ENCODE measurements at places on chromosomes 4 and X.

DNA sequence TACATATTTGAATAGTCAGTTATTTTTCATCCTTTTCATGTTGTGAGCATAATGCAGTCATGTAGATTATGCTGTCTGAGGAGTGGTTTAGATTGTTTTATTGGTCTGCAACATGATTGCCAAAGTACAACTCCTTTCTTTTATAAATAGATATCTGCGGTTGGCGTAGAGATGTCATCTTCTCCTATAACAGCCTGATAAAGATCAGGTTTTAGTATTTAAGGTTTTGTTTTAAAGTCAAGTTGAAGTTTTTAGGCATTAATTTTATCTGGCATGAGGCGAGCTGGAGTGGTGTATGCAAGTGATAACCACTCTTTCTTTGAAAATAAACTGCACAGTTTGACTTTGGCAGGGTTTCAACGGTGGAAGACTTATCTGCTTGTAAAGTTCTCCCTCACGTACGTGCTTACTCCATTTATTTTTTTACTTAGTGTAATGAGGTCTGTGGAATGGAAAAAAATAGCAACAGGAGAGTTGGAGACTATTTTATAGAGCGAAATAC is 126.3 kb downstream of the FBXO8 start:
- no peak for DNase-seq

- DNase-seq: no peak
Measured at GRCh38 chr4:142933207-142933606, 87.1 kb upstream of the INPP4B start.

GRCh38 chr4:150280081-150280895 is 202.0 kb downstream of the DCLK2 start:
- peak; percentile 95 for DNase-seq

DNA sequence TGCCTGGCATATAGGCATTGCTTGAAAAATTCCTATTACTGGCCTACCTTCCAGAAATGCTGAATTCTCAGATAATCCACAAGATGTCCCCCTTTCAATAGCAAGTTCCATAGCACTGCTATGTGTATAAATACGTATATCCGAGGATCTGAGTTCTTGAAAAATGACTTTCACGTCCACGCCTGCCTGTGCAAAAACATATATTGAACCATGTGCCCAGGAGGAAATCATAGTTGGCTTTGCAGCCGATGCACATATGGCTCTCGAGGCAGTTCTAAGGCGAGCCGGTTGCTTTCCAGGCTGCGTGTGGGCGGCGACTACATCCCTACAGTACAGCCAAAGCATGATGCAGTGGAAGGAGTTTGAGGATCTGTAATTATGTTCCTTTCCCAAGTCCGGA is 55.4 kb upstream of the ESX1 start:
- DNase-seq: peak; percentile 35

DNA sequence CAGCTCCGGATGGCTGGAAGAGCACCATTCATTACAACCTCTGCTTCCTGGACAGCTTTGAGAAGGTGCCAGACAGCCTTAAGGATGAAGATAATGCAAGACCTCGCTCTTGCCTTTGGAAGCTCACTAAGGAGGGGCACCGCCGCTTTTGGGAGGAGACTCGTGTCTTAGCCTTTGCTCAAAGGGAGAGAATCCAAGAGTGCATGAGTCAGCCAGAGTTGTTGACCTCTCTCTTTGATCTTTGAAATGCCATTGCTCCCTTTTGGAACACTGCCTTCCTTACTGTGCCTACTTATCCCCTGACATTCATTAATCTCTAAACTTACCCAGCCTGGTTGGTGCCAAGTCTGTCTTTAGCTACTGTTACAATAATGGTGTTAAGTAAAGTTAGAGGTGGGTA is 1.2 kb downstream of the FOXR2 start:
- no peak for DNase-seq

GRCh38 chrX:50638123-50638522 is 167.5 kb upstream of the DGKK start:
- peak; percentile 0 for DNase-seq

DNA sequence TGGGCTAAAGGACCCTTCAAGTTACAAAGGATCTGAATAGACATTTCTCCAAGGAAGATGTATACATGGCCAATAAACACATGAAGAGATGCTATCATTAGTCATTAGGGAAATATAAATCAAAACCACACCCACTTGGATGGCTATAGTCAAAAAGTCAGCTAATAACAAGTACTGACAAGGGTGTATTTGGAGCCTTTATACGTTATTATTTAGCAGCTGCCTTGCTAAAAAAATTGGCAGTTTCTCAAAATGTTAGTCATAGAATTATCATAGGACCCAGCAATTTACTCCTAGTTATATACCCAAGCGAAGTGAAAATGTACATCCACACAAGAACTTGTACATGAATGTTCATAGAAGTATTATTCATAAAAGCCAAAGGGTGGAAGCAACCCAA is 112.7 kb upstream of the DUSP21 start:
- DNase-seq: no peak

DNA sequence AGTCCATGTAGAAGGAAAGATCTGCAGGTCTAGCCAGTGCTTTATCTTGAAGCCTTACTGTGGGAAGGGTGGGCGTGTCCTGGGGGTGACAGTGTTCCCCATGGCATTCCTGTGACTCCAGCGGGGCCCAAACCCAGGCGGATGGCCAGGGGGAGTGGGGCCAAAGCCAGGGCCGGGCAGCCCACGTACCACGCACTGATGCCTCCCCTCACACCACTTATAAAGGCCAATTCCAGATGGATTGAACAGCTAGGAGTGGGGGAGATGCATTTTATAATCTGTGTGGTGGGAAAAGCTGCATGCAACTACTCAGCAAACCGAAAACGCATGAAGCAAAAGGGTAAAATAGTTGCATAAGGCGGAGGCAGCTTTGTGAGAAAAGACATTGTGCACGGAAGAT is 36.4 kb downstream of the NELFA start:
- no peak for DNase-seq

GRCh38 chrX:83997781-83998180 is 136.8 kb downstream of the CYLC1 start:
- no peak for DNase-seq

DNA sequence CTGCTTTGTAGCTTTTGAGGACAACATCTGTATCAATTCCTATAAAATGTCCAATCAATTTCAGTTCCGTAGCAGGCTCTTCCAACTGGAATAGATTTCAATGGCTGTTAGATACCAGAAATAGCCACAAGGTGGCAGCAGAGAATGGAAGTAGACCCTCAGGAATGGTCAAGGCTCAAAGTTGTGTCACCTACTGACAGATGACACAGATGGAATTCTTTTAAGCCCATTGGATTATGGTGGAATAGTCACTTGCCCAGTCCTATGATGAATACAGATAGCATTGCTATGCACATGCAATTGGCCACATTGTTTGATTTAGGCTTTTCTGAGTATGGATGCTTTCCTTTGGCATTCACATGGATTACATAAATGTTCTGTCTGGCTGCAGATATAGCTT is 130.4 kb upstream of the RADX start:
- DNase-seq: peak; percentile 24

- DNase-seq: no peak
Measured at GRCh38 chr4:25450491-25450901, 73.4 kb downstream of the ANAPC4 start.

- DNase-seq: peak; percentile 5
Measured at GRCh38 chrX:139560221-139560620, 29.7 kb downstream of the F9 start.

DNA sequence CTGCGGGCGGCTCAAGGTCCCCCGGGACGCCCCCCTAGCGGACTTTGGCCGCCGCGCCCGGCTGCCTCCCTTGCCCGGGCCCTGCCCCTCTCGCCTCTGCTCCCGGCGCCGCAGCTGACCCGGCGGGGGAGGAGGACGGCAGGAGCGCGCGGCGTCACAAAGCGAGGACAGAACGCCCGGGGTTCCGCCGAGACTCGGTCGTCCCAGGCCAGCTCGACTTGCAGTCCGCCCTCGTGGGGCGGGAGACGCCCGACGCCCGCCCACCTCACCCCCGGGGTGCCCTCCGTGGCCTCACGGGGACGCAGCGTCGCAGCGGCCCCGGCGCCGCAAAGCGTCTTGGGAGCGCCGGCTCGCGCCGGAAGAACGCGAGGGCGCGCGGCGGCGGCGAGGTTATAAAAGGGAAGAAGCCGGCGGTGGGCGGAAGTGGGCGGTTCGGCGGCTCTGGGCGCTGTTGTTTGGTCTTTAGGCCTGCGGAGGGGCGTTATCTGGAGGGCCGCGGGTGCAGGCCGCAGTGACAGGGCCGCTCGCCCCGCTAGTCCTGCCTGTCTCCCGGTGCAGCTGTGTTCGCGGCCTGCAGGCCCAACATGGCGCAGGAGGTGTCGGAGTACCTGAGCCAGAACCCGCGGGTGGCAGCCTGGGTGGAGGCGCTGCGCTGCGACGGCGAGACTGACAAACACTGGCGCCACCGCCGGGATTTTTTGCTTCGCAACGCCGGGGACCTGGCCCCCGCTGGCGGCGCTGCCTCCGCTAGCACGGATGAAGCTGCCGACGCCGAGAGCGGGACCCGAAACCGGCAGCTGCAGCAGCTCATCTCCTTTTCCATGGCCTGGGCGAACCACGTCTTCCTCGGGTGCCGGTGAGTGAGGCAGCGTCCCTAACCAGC is at the start of gene CDKN2AIP:
Gene CDKN2AIP (plus strand): TSS at position 423 of the 883 bp plus-strand sequence. CDS start 162 bp downstream, at position 585.
- DNase-seq: peak; percentile 95

DNA sequence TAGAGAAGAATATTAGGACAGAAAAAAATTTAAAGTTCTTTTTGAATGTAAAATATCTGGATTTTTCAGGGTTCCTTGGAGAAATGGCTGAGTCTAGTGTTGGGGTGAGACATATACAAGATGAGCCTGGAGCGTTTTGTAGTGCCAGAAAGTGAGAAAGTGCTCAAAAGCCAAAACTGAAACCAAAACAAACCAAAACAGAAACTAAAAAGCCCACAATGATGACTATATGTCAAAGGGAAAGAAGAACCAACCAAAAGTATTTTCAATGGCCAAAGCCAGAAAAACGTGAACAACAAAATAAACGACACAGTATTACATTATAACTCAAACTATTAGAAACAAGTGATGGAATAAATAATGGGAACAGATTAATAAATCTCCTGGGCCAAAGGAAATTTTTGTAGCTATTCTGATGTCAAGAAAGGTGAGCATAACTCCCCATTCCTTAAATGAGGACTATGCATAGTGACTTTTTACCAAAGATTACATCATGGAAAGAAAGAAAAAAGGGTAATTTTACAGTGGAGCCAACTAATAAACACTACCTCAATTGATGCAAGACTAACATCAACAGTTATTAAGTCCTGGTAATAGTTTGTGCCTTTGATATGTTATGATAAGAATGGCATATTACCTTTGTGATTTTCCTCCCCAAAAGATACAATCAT is 1137.6 kb downstream of the C4orf33 start:
- no peak for DNase-seq

- peak; percentile 69 for DNase-seq
Measured at GRCh38 chrX:46325312-46325877, 219.8 kb downstream of the ZNF674 start.

DNA sequence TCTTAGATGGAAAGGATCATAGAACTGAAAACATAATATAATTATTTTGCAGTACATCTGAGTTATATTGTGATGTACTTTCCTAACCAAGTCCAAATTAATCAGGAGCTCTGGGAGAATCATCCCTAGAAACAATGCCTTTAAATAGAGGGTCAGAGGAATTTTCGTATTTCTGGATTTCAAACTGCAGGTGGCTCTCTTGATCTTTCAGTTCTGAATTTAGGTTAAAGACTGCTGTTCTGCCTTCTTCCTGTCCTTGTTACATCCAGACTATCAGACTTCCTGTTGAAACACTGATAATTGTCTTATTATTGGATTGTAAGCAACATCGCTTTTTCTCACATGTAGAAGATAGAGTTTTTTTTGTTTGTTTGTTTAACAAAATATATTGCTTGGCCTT is 142.7 kb downstream of the RPA4 start:
- no peak for DNase-seq

GRCh38 chr4:41256740-41257256 is at the start of gene UCHL1:
Gene UCHL1, plus strand, starts transcription at chr4:41256928. Its CDS starts 49 bp downstream, at chr4:41256977.
- DNase-seq: peak; percentile 97

DNA sequence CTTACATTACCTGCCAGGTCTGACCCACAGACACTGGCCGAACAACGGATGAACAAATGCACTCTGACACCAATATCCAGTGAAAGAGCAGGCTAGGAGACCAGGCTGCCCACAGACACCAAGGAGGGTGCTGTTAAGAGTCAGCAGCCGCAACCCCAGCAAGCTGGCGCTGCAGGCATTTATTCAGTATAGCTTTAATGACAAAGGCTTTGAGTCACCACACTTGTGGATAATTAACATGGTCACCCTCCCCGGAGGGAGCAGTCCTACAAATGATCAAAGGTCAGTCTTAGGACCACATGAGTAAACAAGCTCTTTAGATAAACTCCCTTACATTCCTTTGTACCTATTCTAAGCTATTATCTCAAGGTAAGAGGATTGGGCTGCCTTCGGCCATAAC is 368.5 kb upstream of the GRID2 start:
- DNase-seq: no peak

DNA sequence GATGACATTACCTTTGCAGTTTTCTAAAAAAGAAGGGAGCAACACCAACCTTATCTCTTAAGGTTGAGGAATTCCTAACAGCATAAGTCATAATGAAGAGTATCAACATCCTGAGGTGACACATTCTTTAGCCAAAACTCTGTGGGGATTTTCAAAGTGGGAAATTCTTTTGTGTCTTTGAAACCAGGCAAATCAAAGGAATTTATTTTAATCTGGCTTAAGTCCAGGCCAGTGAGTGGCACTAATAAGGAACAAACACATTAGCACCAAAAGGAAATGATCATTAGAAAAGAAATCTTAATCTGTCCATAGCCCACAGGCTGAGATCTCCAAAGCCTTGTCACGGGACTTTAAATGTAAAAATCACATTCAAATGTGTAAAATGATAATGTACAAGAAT is 110.1 kb downstream of the LARP7 start:
- DNase-seq: peak; percentile 8

DNA sequence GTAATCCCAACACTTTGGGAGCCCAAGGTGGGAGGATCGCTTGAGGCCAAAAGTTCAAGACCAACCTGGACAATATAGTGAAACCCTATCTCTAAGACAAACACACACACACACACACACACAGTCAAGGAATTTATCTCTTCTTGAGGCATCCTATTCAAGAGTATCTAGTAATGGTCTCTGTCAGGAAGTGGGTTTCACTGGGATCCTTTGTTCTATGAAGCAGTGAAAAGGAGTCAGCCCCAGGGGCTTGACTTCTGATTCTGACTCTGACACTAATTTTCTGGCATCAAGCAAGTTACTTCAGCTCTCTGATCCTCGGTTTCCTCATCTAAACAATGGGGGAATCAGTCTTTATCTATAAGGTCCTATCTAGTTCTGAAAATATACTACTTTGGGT is 34.8 kb downstream of the UTP14A start:
- DNase-seq: no peak

DNA sequence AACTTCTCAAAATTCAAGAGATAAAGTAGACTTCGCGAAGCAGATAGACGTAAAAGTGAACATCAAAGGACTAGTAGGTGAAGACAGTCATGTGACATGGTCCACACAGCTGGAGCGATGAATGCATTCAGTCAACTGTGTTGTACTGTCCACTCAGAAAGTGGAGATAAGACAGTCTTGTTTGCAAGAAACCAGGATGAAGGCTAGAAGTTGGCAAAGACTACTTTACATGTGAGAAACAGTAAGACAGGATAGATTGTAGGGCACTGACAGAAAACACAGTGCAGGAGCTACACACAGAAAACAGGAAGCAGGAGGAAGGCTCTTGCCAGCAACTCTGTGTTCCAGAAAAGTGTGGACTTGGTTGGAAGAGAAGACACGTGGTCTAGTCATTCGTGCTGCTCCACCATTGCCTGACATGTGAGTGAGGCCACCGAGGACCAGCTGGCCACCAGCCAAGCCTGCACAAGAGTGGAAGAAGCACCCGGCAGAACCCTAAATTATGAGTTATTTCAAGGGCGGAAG is 78.9 kb downstream of the FAT1 start:
- no peak for DNase-seq

Measured in fibroblast of skin of abdomen (primary cell).